Astrocyte of the hippocampus (primary cell): ENCODE measurements at places on chromosomes 3 and 15.

DNA sequence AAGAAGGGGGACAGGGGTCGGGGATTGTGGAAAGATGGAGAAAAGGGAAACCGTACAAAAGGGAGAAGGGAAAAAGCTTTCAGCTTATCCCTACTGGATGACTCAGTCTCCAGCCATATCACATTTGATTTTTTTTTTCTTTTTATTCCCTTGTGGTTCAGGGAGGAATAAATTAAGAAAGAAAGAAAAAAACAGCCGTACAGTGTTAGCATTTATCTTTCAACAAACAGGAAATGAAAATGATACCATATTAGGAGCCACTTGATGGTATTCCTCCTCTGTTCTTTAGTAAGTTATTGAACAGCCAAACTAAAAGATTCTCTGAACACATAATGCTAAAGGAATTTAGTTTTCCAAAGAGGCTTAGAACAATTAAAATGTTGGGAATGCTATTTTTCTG is 594.4 kb downstream of the FOXP1 start:
- peak; percentile 69 for DNase-seq

DNA sequence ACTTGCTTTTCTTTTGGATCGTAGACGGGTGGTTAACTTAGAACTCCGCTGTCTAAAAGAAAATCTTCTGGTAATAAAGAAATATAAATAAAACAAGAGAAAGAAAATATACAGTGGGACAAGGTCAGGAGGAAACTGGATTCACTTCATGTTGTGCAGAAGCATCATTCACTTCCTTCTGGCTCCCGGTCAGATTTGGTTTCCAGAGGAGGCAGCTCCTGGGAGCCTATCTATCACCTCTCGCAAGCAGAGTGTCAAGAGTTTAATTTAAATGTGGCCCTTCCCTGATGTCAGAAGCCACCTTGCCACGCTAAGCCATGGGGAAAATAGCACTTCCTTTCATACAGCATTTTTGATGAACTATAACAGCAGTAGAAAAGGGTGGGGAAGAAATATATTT is 139.1 kb downstream of the NSMCE3 start:
- DNase-seq, result no peak

DNA sequence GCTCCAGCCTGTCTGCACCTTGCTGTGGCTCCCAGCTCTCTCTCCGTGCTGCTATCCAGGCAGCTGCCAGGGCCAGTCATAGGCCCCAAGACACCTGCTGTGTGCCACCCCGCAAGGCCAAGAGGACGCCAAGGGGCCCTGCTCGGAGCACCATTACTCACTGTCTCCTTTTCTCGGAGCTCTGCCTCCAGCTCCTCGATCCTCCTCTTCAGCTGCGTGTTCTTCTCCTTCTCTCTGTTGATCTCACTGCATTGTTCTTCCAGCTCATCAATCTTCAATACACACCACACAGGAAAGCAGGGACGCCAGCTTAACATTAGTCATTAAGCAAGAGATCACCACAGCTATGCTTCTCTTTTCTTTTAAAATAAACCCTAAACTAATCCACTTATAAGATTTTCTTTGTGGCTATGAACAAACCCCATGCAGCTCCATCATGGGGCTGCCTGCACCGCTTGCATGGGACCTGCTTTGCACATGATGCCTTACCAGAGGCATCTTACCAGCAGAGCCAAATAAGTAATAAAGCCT is 42.6 kb downstream of the WHAMM start:
- DNase-seq, result peak; percentile 80

DNA sequence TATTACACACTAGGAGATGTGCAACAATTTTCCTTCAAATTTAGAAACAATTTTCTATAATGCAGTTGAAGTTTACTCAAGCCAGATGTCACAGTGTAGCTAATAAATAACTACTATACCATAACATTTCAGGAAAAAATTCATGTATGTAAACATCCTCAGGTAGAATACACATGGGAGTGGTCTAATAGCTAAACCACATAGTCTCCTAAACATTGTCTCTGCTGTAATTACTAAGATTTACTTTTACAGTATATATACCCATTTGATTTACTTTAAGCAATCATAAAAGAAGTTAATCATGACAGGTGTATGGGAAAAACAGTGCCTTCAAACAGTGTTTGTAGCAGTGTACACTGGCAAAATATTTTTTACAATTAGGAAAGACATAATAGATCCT is 110.1 kb upstream of the GRM7 start:
- no peak for DNase-seq

DNA sequence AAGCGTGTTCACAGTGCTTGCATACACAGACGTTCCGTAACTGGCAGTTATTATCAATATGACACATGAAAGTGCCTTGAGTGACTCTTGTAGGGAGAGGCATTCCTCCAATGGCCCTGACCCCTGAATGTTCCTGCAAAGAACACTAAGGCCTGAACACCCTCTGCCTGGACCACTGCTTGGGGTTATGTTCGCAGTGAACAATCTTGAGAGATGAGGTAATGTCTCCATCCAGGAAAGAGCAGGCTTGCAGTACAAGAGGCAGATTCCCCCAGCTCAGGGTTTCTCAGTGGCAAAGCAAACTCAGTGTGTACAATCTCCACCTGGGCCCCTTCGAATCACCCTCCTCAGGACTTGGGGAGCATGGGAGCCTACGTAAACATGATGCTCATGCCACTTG is 324.6 kb downstream of the MAGI1 start:
- peak; percentile 75 for DNase-seq

DNA sequence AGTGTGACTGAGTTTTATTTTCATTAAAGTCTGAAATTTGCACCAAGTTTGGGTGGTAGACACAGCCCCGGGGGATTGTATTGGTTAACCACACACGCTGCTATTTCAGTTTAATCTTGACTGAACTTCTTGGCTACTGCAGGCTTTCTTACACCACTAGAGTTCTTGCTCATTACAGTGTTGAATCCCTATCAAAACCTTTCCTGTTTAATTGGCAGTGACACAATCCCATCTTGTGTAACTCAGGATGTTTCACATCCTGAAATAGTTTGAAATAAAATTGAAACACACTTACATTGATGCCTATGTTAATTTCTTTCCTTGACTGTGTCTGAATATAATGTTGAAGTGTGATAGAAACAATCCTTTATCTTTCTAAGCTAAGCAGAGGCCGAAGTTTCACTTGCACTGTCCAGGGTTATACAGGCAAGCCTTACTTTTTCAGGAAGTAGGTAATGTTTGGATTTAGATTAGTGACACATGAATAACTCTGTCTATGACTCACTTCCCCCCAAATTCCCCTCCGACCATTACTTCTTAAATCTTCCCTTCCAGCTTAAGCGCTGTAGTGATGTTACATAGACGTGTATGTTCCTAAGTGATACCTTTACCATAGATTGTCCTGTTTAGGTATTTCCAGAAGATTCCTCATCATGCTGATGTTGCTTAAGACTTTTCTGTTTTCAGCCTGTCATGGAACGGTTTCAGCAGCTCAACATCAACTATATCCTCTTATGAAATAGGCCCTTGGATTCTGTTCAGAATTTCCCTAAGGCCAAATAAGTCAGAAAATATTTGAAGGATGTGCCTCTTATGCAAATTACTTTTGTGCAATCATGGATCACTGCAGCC is 16.8 kb downstream of the ATG7 start:
- DNase-seq, result peak; percentile 86

DNA sequence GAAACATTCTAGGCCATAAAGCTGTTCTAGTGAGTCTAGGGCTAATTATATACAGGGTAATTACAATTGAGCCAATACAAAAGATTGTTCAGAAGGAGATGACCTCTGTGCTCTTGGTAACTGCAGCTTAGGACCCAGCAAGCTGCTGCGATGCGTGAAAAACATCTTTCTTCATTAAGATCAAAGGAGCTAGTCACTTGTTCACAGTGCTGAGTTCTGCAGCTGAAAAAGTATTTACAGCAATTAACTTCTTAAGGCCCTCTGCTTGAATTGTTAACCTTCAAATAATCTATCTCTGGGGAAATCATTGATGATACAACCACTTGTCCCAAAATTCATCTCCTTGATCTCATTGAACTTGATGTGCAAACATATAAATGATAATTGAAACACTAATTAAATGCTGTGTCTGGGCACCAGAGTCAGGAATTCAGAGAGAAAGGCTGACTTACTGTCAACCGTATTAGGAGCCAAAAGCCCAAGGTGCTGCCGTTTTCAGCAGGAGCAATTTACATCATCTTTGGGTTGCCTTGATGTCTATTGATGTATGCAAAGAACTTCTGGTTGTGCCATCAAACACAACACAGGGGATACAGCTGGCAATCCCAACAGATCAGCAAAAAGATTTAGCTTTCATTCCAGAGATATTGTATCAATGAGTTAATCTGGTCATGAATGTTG is 213.0 kb downstream of the NECTIN3 start:
- no peak for DNase-seq

GRCh38 chr3:56126632-56127031 is 341.6 kb downstream of the ERC2 start:
- no peak for DNase-seq

GRCh38 chr3:27610800-27611525 is 111.2 kb downstream of the EOMES start:
- DNase-seq, result no peak

DNA sequence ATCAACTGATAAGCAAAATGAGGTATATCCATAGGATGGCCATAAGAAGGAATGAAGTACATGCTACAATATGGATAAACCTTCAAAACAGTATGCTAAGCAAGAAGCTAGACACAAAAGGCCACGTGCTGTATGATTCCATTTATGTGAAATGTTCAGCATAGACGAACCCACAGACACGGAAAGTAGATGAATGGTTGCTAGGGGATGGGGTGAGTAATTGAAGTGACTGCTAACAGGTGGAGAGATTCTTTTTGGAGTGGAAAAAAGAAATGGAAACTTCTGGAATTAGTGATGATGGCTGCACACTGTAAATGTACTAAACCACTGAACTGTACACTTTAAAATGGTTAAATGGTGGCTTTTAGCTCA is 630 bp upstream of the EFCAB12 start:
- DNase-seq, result peak; percentile 36

- DNase-seq, result peak; percentile 15
These were observed 448.1 kb upstream of the WNT5A start for GRCh38 chr3:55935241-55935640.

DNA sequence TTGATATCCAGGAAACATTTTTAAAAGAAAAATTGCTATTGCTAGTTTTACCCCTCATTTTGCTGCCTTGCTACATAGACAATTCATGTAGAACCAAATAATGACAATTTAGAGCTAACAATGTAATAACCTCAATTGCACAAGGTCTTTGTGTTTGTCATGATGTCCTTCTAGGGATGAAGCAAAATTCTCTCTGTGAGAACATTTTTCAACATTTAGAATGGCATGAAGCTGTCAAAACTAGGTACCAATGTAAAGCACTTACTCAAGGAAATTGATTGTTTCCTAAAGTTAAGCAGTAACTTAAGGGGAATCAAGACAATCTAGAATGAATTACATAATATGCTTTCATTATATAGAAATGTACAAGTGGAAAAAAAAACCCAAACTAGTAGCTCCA is 7.9 kb upstream of the FGF7 start:
- DNase-seq, result no peak

DNA sequence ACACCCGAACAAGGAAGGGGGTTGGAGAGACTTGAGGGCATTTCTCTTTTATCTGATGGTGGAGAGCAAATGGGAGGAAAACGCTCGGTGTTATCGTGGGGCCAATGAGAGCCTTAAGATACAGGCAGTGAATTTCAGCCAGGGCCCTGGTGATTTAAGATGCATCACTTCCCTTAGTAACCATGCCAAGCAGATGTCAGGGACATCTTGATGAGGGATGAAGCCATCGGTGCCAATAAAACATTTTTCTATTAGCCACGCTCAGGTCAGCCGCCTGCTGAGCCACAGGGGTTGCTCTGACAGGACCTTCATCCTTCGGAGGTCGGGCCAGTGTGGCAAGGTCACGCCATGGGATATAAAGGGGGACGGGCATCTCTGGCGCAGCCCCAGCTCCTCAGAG is 10.6 kb downstream of the IQSEC1 start:
- no peak for DNase-seq

DNA sequence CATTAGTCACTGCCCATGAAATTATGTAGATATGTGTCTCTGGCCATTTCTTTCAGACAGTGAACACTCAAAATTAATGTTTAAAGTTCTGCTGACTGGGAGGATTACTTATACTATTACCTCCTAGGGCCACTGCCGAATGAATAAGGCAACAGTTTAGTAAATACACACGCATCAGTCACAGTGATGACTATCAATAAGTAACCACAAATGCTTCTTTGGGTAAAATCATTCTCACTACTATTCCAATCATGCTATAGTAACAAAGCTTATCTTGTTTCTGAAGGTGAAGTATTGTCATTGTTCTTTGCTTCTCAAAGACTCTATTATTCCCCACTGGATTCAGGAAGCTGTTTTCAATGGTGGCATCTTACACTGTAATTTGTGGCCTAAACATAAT is 478.8 kb downstream of the EPHA3 start:
- no peak for DNase-seq

DNA sequence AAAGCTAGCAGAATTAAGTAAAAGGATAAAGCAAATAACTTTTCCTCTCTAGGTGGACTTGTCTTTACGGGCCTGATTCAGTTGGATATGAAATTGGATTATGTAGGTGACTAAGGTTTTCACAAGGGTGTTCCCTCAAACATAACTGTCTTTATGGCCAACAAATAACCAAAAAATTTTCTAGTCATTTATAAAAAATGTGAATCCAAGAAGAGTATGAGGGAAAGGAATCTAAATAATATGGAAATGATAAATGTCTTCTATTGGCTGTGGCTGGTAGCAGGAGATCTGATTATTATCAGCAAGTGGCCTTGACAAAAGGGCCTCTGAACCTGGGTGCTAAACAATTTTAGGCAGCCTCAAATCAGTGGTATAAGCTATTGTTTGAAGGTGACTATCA is 594.0 kb upstream of the UBE2E2 start:
- DNase-seq, result no peak

DNA sequence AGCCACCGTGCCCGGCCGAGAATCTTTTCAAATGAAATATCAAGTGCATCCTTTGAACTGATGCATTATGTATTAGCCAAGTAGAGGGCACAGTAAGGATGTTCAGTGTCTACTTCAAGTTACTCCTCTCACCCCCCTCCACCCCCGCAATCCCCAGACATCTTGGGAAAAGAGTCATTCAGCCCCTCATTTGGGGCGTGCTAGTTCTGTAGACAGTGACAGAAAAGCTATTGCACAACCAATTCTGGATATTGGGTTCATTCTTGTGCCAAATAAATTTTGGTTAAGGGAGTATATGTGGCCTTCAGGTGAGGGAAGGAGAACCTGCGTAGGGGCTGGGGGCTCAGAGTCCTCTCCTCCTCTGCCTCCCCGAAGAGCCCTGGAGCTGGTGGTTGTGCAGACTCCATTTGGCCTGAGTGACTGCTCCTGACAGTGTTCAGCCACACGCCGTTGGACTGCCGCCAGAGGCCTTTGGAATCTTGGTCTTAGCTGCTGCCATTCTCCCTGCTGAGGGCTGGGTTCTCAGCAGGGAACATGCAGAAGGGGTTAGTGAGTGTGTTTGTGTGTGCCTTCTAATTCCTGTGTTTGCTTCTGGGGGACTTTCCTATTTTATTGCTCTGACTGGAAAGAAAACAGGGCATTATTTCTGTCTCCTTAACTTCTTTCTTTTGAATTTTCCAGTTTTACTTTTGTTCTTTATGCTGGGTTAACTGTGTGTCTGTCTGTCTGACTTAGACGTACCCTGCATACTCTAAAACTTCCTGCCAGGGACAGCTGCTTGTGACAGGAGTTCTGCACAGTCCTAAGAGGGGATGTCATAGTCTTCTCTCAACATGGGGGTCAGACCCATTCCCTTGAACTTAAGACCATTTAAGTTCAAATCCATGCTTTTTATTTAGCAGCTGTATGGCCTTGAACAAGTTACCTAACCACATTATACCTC is 21.0 kb downstream of the RARB start:
- peak; percentile 97 for DNase-seq

GRCh38 chr15:82843566-82843965 is 34.1 kb downstream of the WHAMM start:
- no peak for DNase-seq

GRCh38 chr3:150005243-150006112 is 34.8 kb upstream of the PFN2 start:
- no peak for DNase-seq
